ENCODE measurements at places on chromosomes 7 and 10.

DNA sequence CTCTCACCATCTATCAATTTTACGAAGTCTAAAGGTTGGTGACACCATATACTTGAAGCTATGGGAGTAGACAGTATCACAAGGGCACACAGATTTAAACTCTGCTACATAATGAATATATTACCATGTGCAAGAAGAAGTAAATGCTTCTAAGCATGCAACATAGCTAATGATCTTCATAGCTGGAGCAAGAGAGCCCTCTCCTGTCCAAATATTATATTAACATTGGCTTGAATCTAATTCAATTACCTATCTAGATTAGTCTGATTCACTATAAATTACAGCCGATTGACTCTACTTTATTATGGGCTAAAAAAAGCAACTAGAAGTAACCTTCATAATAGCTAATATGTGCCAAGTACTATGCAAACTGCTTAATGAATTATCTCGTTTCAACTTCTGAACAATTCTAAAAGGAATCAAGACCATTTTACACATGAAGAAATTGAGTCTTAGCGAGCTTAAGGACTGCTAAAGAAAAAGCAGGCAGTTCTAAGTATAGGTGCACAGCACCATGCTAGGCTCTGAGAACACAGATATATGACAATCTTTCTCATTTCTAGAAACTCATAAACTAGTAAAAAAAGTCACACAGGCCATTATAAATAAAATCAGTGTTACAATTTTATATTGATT lies 21.9 kb downstream of the FRA10AC1 start:
- DNase-seq = peak; percentile 26

- DNase-seq = no peak
Observed at GRCh38 chr10:97861097-97861750, 11.6 kb downstream of the GOLGA7B start.

DNA sequence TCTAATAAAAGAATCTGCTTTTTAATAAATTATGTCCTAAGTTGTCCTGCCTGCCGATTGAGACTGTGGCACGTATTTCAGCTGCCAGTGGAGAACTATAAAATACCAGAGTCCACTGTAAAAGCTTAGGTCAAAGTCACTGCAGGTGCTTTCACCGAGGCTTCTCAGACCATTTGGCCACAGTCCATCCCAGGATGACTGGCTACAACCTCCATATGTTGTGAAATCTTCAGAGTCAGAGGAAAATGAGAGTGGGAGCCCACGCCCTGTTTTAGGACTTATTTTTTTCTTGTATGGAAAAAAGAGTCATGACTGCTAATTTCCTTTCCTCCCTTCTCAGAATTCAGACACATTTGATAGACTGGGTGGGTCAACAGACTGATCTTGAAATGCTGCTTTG lies 182.9 kb downstream of the ANK3 start:
- no peak for DNase-seq

- DNase-seq = no peak
Observed at GRCh38 chr10:86594535-86594934, 59.8 kb upstream of the OPN4 start.

DNA sequence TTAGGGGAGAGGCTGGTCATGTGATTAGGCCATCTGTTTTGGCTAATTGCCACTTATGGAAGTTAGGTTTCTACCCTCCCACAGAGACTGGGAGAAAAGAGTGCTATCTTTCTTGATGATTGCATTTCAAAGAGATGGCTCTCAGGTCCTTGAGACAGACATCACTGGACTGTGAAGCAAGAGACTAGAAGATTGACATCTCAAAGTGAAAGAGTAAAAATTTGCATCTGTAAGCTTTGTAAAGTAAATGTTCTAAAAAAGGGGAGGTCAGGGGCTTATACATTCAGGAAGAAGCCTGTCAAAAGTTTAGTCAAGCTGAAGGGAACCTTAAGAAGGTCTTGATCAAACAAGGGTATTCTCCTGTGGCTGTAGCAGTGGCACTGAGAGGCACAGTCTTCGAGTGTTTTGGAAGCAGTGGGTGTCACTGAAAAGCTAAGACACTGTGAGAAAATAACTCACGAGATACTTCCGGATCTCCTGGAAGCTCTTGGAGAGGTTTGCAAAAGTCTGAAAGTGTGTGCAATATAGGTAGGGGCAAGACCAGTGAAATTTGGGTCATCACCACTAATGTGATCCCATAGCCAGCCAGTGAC lies 342.1 kb downstream of the PHF14 start:
- peak; percentile 59 for DNase-seq

- DNase-seq = no peak
Observed at GRCh38 chr7:13989949-13990305, 461 bp upstream of the ETV1 start.

DNA sequence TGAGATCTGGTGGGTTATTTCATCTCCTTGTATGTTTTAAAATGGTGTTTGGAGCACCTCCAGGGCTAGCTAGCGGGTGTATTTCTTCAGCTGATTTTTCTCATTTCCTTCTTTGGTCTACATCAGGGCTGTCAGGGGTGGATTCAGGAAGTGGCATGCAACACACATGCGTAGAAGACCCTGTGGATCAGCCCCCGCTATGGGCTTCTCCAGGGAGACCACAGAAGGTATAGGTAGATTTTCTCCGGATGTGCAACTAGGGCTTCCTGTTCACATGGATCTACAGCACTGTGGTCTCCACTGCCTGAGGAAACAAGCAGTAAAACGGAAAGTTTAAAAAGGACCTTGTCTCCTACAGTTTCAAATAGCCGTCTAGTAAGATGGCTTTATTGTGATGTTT lies 10.4 kb downstream of the NUB1 start:
- DNase-seq = peak; percentile 85

DNA sequence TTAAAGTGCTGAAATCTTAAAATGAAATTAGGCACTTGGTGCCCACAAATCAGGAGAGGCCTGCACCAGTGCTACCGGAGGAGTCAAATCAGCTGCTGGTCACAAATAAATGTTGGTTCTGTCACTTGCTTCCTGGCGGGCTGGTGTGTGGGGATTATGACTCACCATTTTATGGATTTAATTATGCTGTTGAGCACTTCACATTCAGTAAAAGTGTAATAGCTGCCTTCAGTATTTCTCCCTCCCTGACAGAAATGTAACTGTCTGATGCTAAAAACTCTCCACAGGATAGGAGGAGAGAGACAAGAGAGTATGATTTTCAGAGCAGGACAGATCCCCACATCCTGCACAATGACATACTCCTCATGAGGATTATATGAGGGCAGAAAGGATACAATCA lies 186.0 kb downstream of the JAZF1 start:
- no peak for DNase-seq

- DNase-seq = no peak
Observed at GRCh38 chr10:17455015-17455520, 673 bp upstream of the ST8SIA6 start.
